ENCODE measurements at places on chromosomes 1 and 21. TPM values are rescaled to one million over a fixed set of nuclear protein-coding genes. Genes with fewer than 3 reads are reported as not detected.

CLK2 gene
- total RNA-seq = 18.2 TPM

GBP7 gene
- not detected for total RNA-seq

FAM72D gene
- not detected for total RNA-seq

TTC22 gene
- total RNA-seq = 1.9 TPM

A3GALT2 gene
- not detected for total RNA-seq

RCOR3 gene
- total RNA-seq = 53.4 TPM

ATP6V0B gene
- total RNA-seq = 73.1 TPM

TLCD4 gene
- 0.21 TPM for total RNA-seq

OR2L3 gene
- total RNA-seq = not detected

C1orf210 gene
- not detected for total RNA-seq

RHOU gene
- 15.3 TPM for total RNA-seq

C1orf87 gene
- total RNA-seq = not detected

PSMD4 gene
- 74.3 TPM for total RNA-seq

RHD gene
- 1.2 TPM for total RNA-seq

FCRL1 gene
- 25.5 TPM for total RNA-seq

Data from mononuclear cell (primary cell).